CD4-positive, alpha-beta T cell treated with Interleukin-21 for 1 hour (primary cell): ENCODE measurements at places on chromosomes 5 and 9.

DNA sequence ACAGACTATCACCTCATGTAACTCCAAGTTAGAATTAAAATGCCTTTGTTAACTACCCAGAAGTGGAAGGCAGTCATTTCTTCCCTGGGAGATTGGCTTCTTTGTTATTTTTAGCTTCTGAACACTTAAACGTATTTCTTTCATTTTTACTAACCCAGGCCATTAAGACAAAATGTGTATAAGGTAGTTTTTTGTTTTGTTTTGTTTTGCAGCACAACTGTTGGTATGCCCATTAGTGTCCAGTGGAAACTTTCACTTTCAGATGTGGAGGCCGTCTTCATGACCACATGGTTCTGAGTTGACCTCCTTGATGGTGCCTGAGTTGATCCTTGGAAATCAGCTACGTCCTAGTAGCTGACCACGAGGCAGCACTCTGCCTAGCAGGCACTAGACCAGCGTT is 264.6 kb upstream of the ZNF608 start:
- no peak for DNase-seq

DNA sequence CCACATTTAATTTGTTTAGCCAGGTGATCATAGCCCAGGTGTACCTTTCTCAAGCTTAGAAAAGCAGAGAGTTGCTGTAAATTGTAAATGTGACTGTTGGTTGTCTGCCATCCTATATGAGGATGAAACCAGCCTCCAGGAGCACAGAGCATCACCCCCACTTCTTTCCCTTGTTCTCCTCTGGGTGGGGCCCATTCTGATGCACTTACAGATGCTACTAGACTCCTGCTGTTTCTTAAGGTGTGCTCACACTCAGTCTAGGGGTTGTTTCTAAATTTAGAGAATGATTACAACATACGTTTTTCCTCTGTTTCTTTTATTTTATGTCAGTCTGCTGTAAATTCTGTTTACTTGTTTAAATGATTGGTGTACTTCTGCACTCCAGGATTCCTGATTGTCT is 10.5 kb downstream of the PTCD2 start:
- no peak for DNase-seq

- no peak for DNase-seq
These were observed 29.4 kb downstream of the OLFM1 start for GRCh38 chr9:135116881-135117280.

DNA sequence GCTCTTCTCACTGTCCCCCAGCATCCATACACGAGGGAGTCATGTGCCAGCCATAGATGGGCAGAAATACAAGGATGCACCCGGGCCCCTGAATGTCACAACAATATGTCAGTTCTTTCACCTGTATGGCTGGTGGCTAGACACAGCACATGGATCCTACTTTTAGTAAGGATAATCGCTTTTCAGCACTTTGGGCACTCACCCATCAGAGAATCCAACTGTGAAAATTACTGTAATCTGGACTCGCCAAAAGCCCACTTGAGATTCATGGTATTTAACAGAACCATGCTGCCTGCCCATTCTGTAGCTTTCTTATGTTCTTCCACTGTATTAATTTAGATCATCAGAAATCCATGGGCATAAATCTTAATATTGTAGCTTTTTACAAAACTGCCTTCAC is 124.8 kb downstream of the FRMD3 start:
- DNase-seq, result no peak

DNA sequence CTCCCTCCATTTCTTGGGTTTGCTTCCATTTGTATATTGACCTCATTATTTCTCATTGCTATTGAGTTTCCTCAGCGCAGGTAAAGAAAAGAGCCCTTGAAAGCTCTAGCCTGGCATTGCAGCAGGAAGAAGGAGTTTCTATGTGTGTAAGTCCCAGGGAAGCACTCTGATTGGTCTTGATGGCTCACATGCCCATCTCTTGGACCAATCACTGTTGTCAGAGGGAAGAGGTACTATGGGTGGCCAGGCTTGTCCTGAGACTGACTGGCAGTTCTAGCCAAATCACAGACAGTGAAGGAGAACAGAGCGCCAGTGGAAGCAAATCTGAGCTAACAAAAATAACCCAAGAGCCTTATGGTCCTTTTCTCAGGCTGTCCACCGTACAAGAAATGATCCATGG is 219.0 kb downstream of the PAX5 start:
- DNase-seq, result no peak

DNA sequence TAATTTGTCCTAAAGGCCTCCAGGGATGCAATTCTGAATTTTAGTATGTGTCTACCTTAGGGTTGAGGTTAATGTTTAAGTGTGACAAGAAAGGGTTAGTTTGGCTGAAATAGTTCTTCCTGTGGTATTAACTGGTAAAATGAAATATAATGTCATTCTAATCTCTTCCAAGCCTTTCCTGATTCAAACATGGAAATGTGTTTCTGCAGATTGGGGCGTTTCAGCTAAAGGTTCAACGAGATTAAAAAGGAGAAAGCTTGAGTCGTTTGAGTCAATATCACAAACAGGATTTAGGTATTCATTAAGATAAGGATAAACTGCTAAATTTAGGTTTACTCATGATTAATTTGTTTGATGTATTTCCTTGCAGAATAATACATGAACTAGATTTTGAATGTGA is 34.4 kb upstream of the ALDOB start:
- no peak for DNase-seq

DNA sequence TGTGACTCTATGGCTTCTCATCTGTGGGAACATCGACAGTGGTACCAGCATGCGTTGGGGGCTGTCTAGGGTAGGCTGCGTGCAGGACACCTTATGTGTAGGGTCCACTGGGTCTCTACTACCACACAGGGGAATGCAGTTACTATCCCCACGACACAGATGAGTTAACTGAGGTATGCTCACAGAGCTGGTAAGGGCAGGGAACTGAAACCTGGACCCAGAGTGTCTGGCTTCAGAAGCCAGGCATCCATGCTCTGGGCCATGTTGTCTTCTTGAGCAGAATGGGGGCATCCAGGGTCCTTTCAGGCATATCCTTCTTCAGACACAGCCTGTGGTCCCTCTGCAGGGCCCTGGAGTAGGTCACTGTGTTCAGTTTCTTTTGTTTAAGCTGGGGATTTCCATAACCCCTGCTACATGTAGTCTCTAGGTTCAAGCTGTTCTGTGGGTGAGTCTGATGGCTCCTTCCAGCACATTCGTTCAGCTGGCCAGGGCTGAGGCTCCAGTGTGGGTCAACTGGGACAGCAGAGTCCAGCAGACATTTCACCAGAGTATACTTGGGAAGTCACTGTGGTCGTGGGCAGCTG is 148.8 kb downstream of the GADD45G start:
- no peak for DNase-seq

GRCh38 chr5:89556215-89556913 is 673.4 kb upstream of the MEF2C start:
- DNase-seq, result no peak

DNA sequence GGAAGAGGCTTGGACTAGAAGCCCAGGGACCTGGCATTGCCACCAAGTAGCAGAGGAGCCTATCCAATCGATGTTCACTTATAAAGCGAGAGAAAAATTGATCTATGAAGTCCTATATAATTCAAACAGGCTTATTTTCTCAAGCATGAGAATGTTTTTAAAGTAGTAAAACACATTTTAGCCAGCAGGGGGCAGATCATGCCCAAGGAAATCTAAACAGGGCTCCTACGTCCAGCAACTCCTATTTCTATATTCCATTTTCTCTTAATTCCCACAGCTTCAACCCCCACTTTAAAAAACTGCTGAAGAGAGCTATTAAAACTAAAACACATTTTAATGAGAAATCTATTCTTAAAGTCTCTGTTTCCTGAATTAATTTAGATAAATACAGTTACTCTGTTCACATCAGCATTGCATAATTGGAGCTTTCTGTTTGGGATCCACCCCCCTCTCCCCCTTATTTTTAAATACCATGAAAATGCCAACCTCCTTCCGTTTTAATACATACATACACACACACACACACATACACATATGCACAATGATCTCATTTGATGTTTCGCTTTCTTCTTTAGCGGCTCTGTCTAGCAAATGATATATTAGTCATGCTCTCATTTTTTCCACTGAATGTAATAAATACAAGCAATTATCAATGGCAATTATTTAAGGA is 144.9 kb downstream of the MYO10 start:
- peak; percentile 32 for DNase-seq

- DNase-seq, result no peak
These were observed 78.6 kb downstream of the TRIO start for GRCh38 chr5:14221732-14222131.

DNA sequence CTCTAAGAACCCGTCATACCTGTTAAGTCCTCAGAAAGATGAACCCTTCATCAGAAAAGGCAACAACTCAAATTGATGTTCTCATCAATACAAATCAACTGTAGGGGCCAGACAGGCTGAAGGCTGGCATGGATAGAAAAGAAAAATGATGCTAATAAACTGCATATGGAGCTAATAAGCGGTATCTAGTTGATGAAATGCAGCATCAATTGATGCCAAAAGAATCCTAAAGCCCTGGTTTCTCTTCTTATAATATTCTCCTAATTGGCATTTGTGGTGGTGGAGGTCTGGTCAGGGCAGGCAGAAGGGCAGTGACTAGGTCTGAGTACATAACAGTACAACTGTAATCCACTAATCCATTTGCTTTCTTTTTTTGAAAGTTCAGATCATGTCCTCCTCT is 322.5 kb downstream of the SPOCK1 start:
- no peak for DNase-seq

DNA sequence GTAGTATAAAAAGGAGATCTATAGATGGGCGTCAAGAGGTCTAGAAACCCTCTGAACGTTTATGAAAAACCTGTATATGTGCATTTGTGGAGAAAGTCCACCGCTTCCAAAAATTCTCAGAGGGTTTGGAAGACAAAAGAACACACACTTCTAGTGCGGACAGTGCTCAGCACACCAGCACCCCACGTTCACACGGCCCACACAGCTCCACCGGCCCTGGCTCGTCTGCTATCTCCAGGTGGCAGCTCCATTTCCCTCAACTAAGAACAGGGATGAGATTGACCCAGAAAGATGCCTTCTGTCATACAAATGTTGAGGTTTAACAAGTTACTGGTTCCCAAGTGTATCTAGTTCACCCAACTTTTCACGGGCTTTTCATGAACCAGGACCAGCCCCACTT is 255.1 kb downstream of the NR2F1-AS1 start:
- no peak for DNase-seq

DNA sequence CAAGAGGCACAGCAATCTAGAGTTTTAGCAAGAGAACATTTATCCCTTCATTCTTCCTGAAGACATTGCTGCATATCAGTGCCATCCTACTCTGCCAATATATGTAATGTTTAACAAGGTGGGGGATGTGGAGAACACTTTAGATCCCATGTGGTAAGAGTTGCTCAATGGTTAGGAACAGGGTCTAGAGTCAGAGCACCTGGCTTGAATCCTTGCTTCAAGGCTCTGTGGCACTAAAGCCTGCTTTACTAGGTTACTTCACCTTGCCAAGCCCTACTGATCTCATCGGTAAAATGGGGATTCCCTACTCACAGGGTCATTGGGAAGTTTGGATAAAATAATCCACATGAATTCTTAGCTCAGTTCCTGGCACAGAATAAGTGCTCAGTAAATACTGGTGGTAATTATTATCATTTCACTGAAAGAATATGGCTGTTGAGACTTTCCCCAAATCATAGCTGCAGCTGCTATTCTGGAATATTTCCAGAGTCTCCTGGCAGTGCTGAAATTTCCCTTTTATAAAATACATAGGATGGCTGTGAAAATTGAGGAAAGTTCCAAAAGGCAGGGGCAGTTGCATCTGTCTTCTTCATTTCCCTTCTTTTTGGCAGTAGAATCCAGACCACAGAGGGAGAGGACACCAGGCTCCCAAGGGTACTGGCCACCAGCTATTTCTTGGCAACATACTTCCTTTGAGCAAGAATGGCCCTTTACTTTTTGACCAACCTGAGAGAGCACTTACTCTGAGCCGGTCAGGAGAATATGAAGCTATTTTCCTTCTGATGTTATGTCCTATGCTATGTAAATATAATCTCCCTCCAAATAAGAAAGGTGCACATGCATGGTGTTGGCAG is 142.8 kb downstream of the PALM2AKAP2 start:
- DNase-seq, result no peak

DNA sequence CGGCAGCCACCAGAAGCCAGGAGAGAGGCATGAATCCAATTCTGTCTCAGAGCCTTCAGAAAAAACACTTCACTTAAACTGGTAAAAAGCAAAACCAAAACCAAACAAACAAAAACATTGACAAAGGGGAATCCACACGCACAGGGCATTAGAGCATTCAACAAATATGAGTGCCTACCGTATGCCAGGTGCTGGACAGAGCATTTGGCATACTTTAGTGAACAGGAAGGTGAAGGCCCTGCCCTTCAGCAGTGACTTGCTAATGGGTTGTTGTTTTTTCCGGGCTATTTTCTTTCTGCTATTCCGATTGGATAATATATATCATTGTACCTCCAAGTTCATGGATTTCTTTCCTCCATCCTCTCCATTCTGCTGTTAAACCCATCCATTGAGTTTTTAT is 71.7 kb upstream of the RUFY1 start:
- DNase-seq, result no peak

GRCh38 chr5:45639040-45639439 is 57.1 kb downstream of the HCN1 start:
- no peak for DNase-seq

- no peak for DNase-seq
These were observed 86.1 kb downstream of the FBXL17 start for GRCh38 chr5:108295578-108296368.

GRCh38 chr5:51039424-51040329 is 343.6 kb upstream of the ISL1 start:
- no peak for DNase-seq

DNA sequence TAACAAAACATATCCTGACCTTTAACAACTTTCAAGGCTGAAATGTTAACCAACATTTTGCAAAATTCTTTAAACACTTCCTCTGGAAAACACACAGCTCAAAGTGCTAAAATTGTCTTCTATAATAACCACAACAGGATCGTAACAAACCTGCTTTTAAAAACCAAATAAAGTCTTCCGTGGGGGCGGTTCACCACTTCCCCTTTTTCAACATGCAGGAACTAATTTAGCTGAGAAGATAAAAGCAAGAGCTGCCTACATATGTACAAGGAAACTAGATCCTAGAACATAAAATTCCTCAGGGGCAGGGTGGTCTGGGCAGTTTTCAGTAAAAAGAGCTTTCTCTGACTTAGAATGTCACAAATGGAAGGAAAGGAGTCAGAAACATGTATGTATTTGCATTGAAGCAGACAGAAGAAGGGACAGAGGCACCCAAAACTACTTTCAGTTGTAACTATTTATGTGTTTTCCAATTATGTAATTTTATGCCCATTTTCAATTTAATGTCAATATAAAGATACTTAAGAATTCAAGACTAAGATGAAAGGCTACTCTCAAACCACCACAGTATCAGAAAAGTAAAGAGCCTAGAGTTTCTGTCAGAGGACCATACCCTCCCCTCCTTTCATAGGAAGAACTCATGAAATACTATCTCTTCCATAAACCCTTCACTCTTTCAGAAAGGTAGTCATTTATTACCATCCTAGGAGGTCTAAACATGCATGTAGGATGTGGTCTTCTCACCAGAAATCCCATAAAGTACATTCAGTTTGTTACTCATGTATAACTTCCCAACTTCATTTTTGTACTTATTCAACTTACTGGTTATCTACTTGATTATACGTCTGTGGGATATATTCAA is 185.9 kb upstream of the RASA1 start:
- peak; percentile 47 for DNase-seq

GRCh38 chr5:1494780-1495524 is 28.8 kb downstream of the LPCAT1 start:
- DNase-seq, result peak; percentile 37
